CD4-positive, alpha-beta T cell treated with Interleukin-12 subunit alpha and Interleukin-12 subunit beta, for 1 hour (primary cell): ENCODE measurements at places on chromosomes 16 and 17.
A peak's percentile ranks its signal among the peaks of the same experiment; 100 is the strongest.

- DNase-seq, result peak; percentile 67
Measured at GRCh38 chr17:50129728-50130558, at the start of gene SAMD14. Gene SAMD14, minus strand, starts transcription at chr17:50130160. Its CDS starts 5,201 bp downstream, at chr17:50124959.

- no peak for DNase-seq
Measured at GRCh38 chr17:21523497-21524210, 147.5 kb downstream of the KCNJ12 start.

DNA sequence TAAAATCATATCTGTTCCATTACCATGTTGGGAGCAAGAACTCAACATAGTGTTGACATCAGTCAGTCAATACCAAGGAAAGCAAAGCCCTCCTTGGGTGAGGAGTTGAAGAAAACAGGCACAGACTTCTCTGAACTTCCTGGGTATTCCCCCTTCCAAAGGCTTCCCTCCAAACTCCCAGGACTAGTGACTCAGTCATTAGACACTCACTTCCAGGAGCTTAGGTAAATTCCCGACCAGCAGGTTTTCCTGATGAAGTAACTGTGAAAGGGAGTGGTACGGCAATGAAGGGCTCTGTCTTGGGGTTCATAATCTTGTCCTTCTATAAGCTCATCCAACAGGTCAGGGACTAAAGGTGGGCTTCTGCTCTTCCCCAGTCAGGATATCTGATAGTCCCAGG is 293.8 kb upstream of the AXIN2 start:
- no peak for DNase-seq

DNA sequence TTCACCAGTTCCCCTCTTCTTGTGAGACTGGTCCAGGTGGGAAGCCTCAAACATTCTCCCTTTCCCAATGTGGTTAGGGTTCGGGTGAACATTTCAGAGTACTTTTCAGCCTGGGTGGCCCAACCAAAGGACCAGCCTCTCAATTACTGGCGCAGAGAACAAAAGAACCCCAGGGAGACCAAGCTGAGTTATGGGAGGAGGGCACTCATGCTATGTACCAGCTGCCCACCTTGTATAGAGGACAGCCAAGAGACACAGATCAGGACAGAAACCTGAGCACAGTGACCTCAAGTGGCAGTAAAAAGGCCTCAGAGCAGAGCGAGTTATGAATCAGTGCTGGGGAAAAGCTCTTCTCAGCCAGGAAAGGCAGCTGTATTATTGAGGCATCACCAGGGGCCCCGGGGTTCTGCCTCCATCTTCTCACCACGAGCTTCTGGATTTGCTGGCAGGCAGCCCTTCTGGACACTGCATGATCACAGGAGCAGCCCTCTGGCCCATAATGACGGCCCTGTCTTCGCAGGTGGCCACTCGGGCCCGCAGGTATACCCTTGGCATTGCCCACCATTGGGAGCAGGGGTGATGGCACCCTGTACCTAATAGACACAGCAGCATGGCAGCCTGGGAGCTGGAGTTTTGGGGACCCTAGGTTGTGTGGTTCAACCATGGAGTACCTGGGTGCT is 3.8 kb downstream of the G6PC3 start:
- no peak for DNase-seq

DNA sequence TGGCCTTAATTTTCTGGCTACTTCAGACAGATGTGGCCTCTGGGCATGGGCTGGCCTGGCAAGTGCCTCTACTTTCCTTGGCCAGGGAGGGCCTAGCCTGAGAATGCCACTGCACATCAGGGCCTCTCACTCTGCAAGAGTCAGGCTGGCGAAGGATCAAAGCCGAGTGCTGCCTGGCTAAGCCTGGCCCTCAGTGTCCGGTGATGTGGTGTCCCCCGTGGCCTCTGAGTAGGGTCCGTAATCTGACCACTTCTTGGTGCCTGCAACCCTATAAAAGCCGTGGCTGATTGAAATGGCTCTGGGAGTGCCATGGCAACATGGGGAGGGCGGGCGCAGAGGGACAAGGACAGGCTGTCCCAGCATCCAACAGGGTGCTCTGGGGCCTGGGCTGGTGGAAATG is 30.2 kb downstream of the TBX4 start:
- no peak for DNase-seq

DNA sequence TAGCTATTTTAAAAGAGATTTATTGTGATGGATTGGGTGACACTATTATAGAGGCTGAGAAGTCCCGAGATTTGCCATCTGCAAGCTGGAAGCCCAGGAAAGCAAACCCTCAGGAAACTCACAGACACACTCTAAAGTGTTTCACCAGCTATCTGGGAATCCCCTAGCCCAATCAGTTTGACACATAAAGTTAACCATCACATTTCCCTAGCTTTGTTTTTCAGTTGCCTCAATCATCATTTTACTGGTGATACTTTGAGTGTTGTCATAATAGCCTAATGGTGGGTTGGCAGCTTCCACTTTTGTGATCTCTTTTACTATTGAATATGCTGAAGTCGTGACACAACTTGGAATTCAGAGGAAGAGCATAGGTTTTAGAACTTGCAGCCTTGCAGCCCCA is 1.8 kb downstream of the SGF29 start:
- no peak for DNase-seq

DNA sequence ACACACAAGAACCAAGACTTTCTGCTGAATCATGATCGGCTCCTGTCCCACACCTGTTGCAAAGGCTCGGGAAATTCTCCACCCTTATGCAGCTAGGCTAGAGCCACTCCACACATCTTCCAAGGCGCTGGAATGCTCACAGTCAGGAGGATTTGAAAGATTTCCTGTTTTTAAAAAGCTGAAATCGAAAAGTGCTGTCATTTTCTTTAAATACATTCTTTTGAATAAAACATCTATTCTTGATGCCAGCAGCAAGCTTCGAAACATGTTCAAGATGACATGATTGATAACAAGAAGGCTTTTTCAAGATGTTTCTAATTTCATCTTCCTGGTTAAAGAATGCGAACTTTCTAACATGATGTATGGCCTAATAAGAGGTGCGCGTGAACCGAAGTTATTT is 219.7 kb upstream of the CDH5 start:
- no peak for DNase-seq

GRCh38 chr17:986322-986929 is 6.8 kb upstream of the NXN start:
- no peak for DNase-seq

DNA sequence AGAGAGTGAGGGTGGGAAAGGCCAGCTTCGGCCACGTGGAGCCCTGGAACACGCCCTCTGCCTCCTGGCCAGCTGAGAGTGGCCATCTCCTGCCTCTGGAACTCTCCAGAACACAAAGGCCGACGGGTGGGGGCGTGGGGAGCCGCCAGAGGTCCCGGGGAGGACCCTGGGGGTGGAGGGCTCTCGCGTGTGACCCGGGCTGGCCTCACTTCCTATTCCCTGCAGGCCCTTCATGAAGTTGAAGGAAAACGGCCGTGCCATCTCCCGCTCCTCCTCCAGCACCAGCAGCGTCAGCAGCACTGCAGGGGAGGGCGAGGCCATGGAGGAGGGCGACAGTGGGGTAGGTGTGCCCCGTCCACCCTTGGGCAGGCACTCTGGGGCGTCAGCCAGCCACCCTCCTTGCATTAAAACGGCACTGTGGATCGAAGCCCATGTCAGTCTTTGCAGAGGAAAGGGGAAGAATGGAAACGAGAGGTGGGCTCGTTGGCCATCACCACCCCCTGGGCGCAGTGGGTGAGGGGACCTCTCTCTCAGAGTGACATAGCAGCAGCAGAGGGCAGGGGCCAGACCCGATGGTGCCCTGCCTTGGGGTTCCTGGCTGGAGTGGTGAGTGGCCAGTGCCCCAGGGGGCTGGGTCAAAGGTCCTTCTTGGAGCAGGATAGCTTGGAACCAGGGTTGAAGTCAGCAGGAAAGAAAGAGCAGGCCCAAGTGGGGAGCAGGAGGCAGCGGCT is 37.1 kb downstream of the OR1D5 start:
- DNase-seq, result no peak

DNA sequence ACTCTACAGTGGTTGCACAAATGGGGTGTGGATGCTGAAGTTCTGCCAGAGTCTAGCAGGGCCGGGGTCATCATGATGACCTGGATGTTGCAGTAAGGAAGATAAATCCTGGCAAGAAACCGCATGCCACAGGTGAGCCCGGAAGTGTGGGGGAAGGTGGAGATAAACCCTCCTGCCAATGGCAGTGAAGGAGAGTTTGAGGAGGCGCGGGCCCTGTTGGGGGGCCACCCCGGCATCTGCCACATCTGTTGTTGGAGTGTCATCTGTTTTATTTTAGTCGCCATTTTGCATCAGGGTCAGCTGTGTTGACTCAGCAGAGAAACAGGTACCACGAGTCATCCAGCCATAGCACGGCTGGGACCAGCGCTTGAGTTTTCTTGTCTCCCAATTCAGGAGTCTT is 173.8 kb upstream of the CHMP6 start:
- no peak for DNase-seq

DNA sequence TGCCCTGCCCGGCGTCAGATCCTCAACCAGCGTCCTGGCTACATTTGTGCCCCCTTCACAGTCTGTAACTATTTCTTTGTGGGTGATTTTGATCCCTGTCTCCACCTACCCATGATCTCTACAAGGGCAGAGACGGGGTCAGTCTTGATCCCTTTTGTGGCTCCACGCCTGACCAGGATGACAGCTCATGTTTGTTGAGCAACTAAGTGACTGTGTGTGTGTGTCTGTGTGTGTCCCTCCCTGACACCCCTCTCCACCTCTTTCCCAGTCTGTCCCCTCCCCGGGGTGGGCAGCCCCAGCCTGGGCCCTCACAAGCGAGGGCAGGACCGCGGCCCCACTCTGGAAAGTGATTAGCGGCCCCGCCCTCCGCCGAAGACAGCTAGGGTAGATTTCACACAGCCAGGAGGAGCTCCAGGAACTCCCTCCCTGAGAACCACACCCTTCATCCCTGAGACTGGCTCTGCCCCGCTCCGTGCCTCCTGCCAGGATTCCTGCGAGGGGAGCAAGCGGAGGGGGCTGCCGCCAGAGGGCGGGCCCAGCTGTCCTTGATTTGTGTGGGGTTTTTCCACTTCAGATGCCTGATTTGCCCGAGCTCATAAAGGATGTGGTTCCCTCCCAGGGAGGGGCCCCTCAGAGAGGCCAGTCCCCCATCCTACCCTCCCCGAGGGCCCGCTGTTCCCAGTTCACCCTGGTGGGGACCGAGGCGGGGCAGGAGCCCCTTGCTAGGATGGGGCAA is 5.3 kb upstream of the HS3ST6 start:
- DNase-seq, result peak; percentile 22

GRCh38 chr16:56889206-56889605 is 24.2 kb downstream of the SLC12A3 start:
- DNase-seq, result no peak

GRCh38 chr16:8764525-8765250 is 32.8 kb downstream of the TMEM186 start:
- no peak for DNase-seq

- DNase-seq, result no peak
Measured at GRCh38 chr17:48722915-48723422, at the start of gene PRAC2. Gene PRAC2, plus strand, starts transcription at chr17:48723185. Its CDS starts 1,226 bp downstream, at chr17:48724411.

DNA sequence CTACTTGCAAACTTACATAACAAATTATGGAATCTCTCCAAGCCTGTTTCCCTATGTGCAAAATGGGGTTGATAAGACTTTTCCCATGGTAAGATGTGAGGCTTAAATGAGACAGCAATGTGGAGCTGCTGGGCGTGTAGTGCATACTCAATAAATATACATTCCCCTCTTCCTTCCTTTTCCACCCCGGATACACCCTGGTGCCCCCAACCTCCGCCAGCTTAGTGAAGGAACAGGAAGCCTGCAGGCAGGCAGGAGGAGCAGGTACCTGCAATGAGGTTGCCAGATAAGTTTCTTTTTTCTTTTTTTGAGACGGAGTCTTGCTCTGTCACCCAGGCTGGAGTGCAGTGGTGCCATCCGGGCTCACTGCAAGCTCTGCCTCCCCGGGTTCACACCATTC is 14.9 kb downstream of the C17orf50 start:
- no peak for DNase-seq

- no peak for DNase-seq
Measured at GRCh38 chr17:2937331-2938003, 125.9 kb downstream of the OR1D5 start.

DNA sequence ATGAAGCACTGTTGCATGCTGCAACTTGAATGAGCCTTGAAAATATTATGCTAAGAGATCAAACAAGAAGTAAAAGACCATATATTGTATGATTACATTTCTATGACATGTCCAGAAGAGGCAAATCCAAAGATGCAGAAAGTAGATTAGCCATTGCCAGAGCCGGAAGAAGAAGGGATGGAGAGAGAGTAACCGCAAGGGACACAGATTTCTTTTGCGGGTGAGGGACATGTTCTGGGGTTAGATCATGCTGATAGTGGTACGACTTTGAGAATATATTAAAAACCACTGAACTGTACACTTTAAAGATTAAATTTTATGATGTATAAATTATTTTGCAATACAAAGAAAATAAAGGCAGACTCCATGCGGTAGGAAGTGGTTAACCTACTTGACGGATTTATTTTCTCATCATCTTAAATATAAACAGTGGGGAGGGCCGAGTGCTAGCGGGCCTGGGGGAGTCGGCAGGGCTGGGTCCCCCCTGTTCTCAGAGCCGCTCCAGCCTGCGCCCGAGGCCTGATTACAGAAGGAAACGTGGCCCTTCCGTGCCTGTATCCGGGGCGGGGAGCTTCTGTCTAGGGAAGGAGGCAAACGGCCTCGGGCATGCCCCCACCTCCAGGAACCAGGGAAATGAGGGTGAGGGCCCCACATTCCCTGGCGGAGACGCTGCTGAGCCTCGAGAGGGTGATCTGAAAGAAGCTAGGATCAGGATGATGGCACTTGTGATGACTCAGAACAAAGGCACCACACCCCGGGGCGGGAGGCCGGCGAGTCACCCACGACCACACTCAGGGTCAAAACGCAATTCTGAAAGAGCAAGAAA is 48.0 kb downstream of the SHCBP1 start:
- no peak for DNase-seq

GRCh38 chr17:5619088-5619740 is 34.9 kb upstream of the NLRP1 start:
- no peak for DNase-seq

DNA sequence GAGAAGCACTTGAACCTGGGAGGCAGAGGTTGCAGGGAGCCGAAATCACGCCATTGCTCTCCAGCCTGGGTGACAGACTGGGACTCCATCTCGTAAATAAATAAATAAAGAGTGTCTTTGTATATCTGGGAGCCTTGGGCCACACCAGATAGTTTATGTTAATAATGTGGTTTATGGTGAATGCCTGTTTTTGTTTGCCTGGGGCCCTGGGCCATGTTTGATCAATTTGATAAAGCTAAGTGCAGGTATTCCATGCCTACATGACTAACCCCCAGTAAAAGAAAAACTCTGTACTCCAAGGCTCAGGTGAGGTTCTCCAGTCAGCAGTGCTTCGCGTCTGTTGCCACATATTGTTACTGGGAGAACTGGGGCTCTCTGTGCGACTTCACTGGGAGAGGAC is 15.1 kb downstream of the SCIMP start:
- no peak for DNase-seq
